ENCODE measurements at places on chromosomes 1 and 21. TPM values are rescaled to one million over a fixed set of nuclear protein-coding genes. Genes with fewer than 3 reads are reported as not detected.

DNA sequence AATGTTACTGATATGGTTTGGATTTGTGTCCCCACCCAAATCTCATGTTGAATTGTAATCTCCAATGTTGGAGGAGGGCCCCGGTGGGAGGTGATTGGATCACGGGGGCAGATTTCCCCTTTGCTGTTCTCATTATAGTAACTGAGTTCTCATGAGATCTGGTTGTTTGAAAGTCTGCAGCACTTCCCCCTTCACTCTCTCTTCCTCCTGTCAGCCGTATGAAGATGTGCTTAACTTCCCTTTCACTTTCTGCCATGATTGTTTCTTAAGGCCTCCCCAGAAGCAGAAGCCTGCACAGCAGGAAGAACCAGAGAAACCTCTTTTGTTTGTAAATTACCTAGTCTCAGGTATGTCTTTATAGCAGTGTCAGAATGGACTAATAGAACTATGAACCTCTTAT, 28.4 kb downstream of the TRIM33 start:
- DNase-seq, result peak; percentile 48

DNA sequence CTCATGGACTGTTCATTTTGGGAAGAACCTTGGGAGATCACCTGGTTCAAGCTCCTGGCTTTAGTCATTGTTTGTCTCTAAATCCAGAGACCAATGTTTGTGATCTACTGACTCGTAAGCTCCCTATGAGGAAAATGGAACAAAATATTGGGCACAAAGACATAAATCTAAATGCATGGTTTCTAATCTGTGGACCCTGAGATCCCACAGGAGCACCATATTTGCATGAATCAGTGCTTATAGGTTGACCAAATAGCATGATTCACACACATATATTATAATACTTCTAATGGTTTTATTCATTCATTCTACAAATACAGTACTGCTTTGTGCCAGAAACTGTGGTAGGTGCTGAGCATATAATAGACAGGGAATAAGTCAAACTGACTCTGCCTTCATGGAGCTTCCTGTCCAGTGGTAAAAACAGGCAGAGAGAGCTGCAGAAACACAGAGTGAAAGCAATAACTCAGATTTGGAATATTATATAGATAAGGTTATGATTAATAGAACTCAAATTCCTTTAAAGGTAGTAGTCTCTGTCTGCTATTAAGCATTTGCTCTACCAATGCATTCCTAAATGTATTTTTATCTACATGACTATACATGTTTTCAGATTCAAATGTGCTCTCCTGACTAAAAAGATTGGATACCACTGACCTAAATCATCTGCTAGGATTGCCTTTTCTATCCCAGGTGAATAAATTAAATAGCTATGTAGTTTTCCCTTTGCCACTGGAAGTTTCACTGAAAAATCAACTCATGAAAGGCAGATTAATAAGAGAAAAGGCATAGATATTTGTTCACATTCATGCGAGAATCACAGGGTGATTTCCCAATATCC, 198.6 kb upstream of the CAMK1G start:
- DNase-seq, result no peak

DNA sequence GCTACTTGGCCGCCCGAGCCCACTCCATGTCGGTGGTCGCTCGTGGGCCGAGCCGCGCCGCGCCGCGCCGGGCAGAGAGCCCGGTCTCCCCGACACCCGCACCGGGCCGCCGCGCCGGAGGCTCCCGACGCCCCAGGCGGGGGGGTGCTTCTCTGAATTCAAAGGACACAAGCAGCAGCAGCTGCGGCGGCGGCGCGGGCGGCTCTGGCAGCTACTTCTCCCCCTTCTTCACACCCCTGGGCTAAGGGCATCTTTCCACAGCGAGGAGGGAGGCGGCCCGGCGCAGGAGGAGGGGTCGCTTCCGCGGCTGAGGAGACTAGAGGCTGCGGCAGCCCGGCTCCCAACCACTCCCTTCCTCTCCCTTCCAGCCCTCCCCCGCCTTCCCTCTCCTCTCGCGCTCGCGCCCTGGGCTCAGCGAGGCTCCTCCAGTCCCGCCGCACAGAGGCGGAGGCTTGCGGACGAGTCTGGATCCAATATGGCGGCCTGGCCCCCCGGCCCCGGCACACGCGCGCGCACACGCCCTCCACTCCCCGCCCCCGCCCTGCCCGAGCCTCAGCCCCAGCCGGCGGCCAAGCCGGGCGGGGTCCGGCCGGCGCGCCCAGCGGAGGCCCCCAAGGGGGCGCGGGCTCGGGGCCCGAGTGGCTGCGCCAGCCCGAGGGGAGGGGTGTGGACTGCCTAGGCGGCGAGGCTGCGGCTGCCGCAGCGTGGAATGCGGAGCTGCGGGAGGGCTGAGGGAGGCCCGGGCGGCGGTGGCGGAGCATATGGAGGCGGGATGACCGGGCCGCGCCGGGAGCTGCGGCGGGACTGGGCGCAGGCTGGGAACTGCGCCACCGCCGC, at the start of gene CDC42BPA:
TSS of gene CDC42BPA (minus strand) at position 477 of the 837 bp plus-strand sequence. CDS start 1,310 bp downstream, outside the sequence.
- peak; percentile 46 for DNase-seq

PCP4 gene
- total RNA-seq, result not detected

DNA sequence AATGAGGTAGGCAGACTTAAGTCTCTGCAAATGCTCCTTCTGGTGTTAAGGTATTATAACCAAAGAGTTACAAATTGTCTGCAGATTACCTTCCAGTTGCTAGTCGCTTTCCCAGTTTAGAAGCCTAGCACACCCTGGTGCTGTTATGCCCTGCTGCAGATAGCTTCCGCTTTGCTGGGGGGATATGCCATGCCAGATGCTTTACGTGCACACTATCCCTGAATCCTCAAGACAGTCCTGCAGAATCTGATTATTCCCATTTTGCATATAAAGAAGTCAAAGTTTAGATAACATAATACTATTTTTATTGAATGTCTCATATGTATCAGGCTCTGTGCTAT, 166.5 kb downstream of the DHRS3 start:
- DNase-seq, result no peak

DNA sequence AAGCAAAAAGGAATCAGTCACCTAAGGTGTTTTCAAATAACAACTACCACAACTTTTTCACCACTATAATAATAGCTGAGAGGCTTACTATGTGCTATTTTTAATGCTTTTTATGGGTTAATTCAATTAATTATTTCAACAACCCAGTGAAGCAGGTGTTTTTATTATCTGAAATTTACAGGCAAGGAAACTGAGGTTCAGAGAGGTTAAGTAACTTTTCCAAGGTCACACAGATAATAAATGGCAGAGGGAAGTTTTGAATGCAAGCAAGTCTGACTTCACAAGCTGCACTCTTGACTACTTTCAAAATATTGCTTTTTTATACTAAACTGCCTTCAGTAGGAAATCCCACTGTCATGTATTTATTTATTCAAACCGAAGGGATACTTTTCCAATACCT, 4.2 kb upstream of the TMEM183A start:
- no peak for DNase-seq

CAPN8 gene
- total RNA-seq, result not detected

DNA sequence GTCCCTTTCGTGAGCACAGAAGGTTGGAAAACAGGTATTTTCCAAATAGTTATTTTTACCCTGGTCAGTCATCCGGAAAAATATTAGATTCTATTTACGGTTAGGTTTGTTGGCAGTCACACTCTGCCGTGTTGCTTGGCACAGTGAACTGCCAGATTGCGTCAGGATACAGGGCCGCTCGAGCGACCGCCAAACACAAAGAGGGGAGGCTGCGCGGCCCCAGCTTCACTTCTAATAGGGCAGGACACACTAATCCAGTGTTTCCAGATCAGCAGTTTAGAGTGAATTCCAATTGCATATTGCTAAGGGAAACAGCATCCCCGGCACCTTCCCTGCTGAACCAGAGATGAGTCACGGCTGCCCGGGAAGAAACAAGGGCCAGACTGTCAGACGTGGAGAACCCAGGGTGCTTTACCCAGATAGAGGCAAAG, 22.9 kb downstream of the UMODL1 start:
- no peak for DNase-seq

DNA sequence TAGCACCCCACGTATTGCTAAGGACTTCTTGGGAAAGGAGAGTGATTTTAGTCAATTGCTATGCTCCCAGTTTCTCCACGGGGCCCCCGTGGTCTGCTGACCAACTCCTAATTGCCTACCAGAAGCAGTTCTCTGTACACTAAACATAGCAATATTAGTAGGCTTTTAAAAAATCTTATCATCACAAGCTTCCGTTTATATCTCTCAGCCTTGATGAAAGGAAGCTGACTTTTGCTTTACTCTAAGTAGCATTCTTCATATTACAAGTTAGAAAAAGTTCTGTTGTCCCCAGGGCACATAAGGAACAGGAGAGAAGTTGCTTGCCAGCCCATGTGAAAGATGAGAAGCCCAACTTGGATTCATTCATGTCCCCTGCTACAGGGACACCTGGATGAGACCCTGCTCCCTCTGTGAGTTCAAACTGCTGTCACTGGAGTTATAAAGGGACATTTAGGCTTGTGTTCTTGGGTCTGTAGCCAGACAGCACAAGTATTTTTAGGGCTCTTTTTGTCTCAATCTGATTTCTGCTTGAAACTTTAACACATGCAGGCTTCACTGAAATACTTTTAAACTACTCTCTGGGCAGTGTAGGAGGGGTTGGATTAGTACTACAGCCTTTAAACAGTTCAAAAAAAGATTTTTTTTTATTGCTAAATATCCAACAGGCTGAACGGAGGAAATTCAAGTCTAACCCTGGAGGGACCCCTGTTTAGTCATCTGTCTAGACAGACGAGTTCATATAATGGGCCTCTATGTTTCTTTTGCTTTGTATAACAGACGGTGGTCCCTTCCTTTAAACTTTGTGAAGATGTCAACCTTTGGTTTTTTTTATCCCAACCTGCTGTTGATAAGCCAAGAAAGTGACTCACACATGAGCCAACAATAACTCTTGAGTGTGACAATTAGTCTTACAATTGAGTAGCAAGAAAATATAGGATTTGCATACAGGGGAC, 29.5 kb downstream of the TGFB2 start:
- no peak for DNase-seq

DNA sequence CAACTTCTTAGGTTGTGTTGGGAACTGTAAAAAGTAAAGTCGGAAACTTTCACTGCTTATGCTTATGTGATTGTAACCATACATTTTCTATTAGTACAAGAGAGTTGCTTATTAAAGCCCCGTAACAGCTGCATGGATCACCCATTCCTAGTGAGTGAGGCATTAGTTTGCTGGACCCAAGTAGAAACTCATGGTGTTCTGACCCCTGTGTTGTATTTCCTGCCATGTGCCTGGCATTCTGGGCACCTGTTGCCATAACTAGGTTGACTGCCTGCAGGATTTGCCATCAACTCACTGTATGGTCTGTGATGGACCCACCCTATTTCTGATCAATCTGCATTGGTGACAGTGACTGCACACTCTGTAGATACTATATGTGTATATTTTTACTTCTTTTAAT, 173.0 kb downstream of the PGBD5 start:
- DNase-seq, result no peak

DNA sequence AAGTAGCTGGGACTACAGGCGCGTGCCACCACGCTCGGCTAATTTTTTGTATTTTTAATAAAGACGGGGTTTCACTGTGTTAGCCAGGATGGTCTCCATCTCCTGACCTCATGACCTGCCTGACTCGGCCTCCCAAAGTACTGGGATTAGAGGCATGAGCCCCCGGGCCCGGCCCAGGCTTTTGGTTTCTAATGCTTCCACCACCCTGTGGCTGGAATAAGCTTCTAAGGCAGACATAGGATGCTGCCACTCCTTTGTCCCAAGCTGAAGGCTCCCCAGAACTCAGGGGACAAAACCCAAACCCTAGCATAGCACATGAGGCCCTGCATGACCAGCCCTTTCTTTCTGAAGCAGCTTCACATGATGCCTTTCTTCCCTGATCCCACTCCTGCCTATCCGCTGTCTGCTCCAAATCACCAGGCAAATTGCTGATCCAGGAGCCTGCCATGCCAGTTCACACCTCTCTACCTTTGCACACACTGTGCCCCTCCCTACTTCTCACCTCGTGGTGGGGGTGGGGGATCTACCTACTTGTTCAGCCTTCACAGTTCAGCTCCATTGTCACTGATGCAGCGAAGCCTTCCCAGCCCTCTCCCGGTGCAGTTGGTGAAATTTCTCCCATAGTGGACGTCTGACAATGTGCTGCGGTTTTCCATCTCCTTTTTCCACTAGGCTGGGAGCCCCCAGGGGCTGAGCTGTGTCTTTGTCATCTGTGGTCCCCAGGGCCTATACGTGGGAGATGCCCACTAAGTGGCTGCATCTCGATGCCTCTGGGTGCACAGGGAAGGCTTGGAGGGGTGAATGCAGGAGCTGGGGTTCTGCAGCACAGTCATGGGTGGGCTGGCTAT, 6.9 kb downstream of the PTPRU start:
- no peak for DNase-seq

CD1B gene
- total RNA-seq, result not detected

DNA sequence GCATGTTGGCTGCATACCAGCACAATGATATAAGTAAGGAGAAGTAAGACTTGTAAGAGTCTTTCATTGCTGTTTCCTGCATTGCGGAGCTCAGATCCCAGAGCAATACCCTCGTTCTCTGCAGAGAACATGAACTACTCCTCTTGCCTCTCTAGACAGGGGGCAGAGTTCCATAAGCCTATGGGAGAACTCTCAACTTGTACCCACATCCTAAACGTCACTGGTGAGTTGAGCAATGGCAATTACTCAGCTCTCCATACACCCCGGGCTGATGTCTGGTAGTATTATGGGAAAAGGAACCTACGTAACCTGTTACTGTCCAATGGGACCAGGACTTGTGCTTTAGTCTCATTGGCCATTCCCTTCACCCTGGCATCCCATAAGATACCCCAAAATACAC, 27.3 kb upstream of the ZNF496 start:
- no peak for DNase-seq

DNA sequence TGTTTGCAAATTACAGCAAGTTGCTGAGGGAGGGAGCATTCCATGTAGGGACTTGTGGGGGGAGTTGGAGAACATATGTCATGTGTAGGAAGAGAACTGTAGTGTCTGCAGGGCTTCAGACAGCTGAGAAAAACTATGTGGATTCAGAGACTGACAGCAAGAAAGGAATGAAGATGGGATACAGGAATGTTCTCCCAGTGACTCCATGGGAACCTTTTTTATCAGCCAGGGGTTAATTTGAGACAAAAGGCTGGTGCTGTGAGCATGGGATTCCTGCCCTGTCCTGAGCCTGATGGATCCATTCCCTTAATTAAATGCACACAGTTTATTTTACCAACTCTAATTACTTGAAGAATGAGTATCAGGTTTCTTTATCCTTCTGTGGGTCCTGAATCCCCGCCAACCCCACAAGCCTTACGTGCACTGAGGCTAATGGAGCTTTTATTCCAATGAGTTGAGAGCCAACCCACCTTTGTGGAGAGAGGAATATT, 26.5 kb upstream of the PLXNA2 start:
- no peak for DNase-seq

- peak; percentile 69 for DNase-seq
Measured at GRCh38 chr1:37449936-37450335, 24.4 kb upstream of the ZC3H12A start.

GRCh38 chr1:236576004-236576403, 28.3 kb downstream of the HEATR1 start:
- no peak for DNase-seq

- no peak for DNase-seq
Measured at GRCh38 chr21:39384674-39385298, 35.9 kb upstream of the HMGN1 start.

FCGR3B gene
- not detected for total RNA-seq

All from activated CD8-positive, alpha-beta T cell treated with anti-CD3 and anti-CD28 coated beads for 36 hours (primary cell).